ENCODE measurements at places on chromosomes 6 and 20.

GRCh38 chr6:109014606-109015005 lies 80.0 kb downstream of the SESN1 start:
- DNase-seq, result no peak

DNA sequence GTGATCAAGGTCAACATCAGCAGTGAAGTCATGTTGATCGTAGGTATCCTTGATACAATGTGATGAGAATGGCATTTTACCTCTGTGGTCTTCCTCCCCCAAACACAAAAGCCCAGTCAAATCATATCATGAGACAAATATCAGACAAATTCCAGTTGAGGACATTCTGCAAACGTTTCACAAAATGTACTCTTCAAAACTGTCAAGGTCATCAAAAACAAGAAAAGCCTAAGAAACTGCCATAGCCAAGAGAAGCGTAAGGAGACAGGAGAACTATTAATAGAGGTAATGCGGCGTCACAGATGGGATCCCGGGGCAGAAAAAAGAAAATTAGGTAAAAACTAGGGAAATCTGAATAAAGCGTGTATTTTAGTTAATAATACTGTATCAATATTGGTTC lies 7.4 kb upstream of the CDYL start:
- no peak for DNase-seq

DNA sequence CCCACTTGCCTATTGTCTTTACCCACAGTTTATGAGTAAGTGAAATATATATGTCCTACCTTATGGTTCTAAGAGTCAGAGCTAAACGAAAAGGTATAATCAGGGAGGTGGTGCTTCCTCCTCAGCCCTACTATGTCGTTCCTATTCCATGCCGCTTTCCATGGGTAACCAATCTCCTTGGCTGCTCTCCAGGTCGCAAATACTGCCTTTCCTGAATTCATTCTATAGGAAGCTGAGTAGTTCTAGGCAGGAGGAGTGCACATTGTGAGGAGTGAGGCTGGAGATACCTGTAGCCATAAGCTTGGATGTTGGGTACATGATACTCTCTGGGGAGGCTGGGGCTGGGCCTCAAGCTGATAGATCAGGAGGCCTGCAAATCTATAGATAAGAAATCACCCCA lies 5.8 kb downstream of the IL20RA start:
- DNase-seq, result no peak

GRCh38 chr6:56292505-56293181 lies 45.3 kb upstream of the COL21A1 start:
- DNase-seq, result no peak

- DNase-seq, result no peak
Observed at GRCh38 chr20:37469531-37469930, 51.5 kb upstream of the NNAT start.

Measured in CD4-positive, alpha-beta T cell treated with Interleukin-17A for 4 hours (primary cell).